ENCODE measurements at places on chromosomes 2 and 18.

DNA sequence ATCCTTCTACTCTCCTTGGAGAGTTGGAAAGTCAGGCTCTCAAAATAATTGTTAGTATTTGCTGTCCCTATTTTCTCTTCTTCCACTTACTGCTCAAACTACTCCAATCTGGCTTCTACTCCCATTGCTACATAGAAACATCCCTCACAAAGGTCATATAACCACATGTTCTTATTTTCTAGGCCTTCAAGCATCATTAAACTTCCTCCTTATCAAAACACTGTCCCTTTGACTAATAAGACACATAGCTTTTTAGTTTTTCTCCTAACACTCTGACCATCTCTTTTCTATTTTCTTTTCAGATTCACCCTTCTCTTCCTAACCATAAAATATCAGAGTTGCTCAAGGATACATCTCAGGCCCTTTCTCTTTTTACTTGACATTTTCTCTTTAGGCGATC, 148.3 kb downstream of the MBD2 start:
- DNase-seq = no peak

DNA sequence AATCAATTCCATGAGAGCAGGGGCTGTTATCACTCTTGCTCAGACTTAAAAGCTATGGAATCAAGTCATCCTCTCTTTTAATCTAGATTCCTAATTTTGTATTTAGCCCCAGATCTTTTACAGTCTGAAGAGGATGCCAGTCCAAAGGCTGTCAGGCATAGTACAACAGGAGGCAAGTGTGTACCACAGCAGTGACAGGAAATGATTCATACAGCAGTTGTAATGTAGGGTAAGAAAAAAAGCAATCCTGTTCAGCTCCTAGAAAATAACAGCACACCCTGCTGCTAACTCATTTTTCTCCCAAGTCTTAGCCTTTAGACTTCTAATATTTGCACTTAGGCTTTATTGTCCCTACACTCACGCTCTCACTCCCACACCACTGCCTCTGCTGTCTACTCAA, 127.8 kb upstream of the SYT4 start:
- DNase-seq = no peak

DNA sequence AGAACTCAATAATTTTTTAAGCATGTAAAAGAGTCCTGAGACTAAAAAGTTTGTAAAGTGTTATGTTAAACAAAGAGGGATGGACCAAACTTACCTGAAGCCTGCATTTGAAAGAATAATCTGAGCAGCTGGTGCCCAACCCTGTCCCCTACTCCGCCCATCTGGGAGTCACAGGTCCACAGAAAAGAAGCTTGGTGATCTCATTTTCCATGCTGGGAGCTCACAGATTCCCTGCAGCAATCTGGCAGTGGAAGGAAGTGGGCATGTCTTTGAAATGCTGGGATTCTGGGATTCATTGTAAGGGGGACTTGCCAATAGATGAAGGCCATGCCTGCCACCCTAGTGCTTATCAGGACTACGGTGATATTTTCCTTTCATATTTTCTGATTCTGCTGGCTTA, 17.9 kb downstream of the CDH2 start:
- DNase-seq = no peak

DNA sequence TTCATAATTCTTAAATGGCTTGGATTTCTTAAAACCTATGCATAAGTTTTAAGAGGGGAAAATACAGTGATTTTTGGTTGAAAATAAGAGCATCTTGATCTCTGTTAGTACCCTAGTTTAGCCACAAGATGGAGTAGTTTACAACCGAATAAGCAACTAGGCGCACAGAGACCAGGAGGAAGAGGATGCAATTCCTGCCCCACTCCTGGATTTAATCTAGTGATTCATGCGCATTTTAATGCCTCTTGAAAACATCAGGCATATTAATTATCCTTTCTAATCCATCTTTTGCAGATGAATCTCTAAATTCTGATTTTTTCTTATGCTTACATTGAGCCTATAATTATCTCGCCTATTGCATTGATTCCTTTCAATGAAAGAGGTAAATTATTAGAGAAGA, 76.7 kb downstream of the MRPS9 start:
- DNase-seq = peak; percentile 83

DNA sequence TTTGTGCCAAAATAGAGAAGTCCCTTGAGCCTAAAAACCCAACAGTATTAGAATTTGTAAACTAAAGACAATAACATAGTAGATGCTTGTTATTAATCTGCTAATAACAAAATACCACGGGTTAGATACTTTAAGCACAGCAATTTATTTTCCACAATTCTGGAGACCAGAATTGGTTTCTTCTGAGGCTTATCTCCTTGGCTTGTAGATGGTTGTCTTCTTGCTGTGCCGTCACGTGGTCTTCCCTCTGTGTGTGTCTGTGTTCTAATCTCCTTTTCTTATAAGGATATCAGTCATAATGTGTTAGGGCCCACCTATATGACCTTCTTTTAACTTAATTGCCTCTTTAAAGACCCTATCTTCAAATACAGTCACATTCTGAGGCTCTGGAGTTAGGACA, 260.1 kb downstream of the CYRIA start:
- DNase-seq = no peak

- DNase-seq = no peak
These were observed 57.6 kb downstream of the EPHA4 start for GRCh38 chr2:221514305-221515040.

DNA sequence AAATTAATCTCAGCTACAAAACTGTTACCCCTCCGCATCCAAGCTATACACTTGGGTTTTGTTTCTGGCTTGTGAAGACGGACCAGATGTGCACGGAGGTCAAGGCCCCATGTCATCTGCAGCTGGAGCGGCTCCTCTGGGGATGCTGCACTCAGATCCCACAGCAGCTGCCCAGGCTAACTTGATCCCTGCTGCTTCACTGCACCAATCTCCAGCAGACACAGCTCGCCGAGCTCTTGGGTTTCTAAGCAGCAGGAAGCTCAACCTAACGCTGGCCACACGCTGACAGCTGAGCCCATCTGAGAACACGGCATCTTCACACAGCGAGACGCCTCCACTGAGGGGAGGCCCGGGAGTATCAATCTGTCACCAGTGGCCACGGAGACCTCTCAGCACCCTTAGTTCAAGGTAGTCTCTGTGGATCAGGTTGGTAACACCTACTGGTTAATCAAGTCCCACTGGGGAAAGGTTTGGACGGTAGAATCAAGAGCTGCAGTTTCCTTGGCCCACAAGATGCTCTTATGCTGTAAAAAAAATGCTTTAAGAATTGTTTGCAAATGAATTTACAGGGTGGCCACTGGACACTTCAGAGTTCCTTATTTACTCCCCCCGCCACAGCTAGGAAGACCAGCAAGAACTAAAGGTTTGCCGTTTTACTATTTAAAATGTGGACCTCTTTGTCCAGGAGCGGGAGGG, 67.5 kb downstream of the EMILIN2 start:
- DNase-seq = no peak

DNA sequence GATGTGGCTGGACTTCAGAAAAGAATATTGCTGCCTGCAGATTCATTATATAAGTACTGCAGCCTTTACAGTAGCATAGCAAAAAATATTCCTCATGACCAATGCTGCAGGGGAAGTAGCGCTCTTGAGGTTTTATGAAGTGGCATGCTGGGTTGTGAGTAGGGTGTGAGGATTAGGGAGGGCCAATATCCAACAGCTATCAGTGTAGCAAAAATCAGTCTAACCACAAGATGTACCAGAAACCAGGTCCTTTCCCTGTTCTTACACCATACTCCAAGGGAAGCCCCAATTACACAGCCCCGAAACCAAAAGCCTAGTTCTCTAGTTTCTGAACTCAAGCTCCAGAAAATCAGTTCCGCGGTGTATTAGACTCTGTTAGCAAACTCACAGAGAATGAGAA, 1082.2 kb upstream of the DDX18 start:
- DNase-seq = no peak

- DNase-seq = no peak
These were observed 360.5 kb upstream of the NT5C1B start for GRCh38 chr2:18949871-18950270.

DNA sequence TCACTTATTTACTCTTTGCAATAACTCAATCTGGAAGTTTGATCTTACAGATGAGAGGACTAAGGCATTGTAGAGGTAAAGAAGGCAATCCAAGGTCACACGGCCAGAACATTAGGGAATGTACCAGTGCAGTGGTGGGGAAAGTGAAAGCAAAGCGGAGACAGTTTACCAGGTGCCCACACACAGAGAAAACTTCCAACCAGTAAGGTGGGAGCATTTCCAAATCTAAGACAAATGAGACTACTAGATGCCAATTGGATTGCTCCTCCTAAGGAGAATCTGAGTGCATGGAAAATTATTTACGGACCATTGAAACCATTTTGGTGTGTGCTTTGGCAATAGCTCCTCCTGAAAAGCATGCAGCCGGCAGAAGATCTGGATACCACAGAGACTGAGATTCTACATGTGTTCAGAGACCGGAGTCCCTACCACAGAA, 34.9 kb downstream of the SLC20A1 start:
- DNase-seq = no peak

- no peak for DNase-seq
These were observed 729.8 kb upstream of the SOX11 start for GRCh38 chr2:4962419-4962818.

DNA sequence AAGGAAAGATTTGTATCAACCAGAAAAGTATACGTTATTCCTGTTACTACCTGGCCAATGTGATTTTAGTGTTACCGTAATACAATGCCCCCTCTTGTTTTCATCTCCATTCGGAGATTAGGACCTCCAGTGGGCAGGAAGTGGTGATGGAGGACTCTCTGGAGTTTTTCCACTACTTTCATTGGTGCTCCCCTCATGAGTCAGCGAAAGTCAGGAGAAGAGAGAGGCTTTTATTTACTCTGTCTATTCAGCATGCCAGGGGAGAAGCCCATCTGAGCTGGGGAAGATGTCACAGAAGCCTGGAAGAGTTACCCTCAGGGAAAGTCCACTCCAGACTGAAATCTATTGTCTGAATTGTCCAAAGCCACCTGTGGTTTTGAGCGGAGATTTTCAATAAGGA, 88.2 kb upstream of the THUMPD2 start:
- no peak for DNase-seq

GRCh38 chr2:47737-48136, 1.4 kb upstream of the FAM110C start:
- DNase-seq = no peak

DNA sequence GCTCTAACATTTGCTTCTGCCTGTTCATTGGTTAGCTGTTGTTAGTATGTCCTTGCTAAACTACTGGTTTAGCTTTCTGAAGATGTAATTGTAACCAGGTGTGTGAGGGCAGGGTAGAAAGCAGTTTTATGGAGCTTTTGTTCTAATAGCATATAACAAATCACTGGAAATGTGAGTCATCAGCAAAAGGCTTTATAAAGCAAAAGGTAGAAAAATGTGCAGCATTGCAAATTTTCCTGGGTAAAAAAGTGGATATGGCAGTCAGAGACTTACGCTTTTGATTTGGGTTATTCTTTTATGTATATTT, 85.3 kb downstream of the ZNF407 start:
- DNase-seq = no peak

DNA sequence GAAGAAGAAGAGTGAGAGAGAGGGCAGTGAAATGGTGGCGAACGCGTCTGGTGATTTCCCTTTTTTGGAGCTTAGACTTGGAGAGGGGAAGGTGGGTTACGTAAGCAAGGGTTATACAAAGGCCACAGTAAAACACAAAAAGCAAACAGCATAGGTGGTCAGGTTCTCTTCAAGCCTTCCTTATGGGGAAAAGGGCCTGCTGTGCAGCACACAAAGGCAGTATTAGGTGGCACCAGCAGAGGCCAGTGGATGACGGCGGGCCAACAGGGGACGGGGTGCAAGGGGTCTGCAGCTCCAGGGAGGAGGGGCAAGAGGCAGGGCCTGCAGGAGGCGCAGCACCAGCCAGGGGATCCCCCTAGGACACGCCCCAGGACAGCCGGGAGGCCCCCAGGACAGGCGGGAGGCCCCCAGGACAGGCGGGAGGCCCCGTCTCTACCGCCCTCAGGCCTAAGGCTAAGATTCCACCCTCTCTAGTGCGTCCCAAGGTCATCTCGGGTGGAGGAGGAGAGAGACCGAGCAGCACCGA, 32.6 kb upstream of the NPC1 start:
- DNase-seq = no peak

GRCh38 chr18:74604774-74605173, 7.1 kb downstream of the ZNF407 start:
- no peak for DNase-seq

- peak; percentile 44 for DNase-seq
These were observed 122.2 kb downstream of the FSHR start for GRCh38 chr2:49032126-49032525.

DNA sequence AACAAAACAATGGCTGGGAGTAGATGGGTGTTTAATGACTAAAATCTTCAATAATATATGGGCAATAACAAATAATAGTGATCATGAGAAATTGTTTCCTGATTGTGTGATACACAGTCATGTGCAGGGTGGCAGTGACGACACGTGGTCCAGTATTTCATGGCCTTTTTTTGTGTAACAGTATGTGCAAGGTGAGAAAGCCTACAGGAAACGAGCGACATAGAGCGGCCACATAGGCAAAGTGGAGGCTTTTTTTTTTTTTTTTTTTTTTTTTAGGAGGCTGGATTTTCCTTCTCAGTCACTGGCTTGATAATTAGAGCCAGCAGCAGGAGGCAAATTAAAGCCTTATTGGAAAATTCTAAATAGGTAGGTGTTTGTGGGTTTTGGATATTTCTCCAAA, 123.7 kb downstream of the MYO3B start:
- DNase-seq = no peak

DNA sequence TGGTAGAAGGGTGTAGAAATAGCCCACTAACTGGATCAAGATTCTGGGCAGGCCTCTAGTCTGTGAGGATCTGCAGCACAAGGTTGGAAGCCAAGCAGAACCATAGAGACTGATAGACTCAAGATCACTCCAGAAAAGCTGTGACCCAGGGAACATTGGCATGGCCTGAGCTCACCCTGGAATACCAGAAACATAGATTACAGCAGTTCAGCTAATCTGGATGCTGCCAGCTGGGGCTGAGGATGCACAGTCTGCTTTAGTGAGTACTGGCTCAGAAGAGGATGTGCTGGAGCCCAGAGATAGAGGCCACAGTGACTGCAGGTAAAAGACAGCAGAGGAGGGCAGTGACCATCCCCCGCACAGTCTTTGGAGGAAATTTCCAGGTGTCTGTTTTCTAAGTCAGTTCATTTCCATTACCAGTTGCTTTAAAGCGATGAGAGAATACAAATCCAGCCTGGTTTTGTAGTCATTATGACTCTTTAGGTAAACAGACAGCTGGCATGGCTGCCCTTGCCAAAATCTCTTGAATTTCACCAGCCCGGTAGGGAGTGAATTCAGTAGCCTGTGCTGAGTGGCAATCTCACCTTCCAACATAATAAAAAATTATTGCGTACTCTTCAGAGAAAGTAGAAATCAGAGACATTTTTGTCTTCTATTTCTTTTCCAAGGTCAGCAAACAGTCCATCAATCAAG, 119.2 kb downstream of the ANTXR1 start:
- no peak for DNase-seq

DNA sequence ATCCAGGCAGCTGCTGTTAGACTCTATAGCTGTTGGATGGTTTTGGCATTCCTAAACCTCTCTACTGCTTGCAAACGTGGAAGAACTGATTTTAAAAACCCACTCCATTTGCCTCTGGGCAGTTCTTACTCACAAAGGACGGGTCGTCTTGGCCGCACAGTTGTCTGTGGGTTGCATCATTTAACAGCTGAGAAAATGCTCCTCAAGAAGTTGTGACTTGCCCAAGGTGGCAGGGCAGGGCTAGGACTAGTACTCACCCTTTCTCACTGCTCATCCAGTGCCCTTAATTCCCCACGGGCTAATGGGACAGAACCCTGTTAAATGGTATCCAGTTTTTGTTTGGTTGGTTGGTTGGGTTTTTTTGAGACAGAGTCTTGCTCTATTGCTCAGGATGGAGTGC, 997 bp upstream of the DRC1 start:
- DNase-seq = no peak
